ENCODE measurements at places on chromosomes 6 and 20.
A peak's percentile ranks its signal among the peaks of the same experiment; 100 is the strongest.

- DNase-seq: no peak
Measured at GRCh38 chr6:3745566-3746118, 5.9 kb downstream of the PXDC1 start.

GRCh38 chr6:170135461-170135820, 155.4 kb downstream of the DLL1 start:
- DNase-seq: no peak

DNA sequence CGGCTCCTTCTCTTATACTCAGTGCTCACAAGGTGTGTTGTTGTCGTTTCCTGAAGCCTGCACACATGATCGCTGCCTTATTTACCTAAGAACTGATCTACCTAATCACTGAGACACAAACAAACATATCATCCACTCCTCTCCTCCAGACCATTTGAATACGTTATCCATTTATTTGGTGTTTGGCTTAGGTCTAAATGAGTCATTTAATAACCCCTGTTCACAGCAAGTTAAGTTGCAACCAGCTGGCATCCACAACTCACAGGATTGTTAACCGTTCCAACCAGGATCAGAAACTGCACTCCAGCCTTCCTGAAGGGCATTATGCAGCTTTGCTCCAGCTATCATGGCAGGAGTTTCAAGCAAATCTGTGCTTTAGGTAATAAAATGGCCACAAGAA, 511.1 kb upstream of the MAP3K7 start:
- no peak for DNase-seq

GRCh38 chr6:1763404-1763803, 153.7 kb downstream of the FOXC1 start:
- no peak for DNase-seq

DNA sequence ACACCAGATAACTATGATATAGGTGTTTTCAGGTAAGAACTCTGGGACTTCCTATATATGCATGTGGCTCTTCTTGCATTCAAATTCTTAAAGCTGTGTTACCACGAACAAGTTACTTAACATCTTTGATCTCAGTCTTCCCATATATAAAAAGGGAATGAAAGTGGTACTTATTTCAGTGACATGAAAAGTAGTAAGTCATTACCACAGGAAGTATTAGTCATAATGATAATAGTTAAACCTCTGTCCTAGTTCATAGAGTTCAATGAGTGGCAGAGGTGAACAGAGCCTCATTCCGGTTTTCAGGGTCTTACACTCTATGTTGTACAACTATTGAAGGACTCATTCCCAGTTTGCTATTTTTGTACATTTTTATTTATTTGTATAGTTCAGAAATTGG, 237.0 kb downstream of the NKAIN2 start:
- no peak for DNase-seq

GRCh38 chr6:87184762-87185250, 29.4 kb downstream of the ZNF292 start:
- no peak for DNase-seq

DNA sequence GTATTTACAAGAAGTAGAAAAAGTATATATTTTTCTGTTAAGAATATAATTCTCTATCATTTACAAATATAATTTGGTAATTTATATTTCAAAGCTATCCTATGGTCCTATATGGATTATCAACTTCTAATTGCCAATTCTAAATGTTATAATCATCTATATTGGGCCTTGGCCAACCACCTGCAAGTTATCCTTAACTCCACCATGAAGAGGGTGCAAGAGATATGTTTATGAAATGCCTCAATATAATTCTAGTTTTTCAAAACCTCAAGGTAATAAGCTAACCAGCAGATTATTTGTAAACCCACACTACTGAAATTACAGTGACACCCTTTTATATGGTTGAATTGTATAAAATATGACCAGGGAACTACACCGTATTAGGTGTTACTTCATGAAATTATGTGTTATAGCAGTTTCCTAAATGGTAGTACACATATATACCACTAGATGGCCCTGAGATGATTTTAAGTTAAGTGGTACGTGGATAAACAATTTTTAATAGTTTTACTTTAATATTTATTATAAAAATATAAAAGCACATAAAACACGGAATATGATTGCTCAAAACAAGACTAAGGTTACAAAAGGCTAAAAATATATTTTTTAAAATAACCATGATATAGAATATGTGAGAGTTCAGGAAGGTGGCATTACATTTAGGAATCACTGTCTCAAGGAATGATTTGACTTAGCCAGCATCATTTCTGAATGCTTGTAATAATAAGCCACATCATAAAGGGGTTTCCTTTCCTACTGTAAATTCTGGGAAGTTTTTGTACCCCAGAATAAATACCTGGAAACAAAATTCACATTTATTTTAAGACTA, 9.8 kb upstream of the PNISR start:
- peak; percentile 13 for DNase-seq

- no peak for DNase-seq
Measured at GRCh38 chr6:148737806-148738205, 9.0 kb upstream of the UST start.

DNA sequence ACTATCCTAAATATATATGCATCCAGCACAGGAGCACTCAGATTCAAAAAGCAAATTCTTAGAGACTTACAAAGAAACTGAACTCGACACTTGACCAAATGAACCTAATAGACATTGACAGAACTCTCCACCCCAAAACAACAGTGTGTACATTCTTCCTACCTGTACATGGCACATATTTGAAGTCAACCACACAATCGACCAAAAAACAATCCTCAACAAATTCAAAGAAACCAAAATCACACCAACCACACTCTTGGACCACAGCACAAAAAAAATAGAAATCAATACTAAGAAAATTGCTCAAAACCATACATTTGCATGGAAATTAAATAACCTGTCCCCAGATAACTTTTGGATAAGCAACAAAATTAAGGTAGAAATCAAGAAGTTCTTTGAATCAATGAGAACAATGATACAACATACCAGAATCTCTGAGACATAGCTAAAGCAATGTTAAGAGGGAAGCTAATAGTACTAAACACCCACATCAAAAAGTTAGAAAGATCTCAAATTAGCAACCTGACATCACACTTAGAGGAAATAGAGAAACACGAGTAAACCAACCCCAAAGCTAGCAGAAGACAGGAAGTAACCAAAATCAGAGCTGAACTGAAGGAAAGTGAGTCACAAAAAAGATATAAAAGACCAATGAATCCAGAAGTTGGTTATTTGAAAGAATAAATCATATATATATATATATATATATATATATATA, 12.5 kb upstream of the TREM1 start:
- no peak for DNase-seq

DNA sequence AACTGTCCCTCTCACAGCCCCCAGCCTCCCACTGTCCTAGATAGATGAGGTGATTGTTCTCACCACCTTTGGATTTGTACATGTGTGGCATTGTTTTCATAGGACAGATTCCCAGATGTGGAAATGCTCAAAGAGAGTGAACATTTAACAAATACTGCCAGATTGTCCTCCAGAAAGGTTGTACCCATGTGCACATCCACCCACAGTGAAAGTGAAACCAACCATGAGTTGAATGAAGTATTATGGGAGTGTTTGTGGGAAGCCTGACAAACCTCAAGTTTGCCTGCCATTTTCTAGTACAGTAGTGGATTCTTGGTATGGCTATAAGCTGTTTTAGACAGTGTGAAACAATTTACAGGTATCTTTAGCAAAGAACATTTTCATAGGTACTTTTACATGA, 42.7 kb downstream of the ANKRD6 start:
- no peak for DNase-seq

- peak; percentile 99 for DNase-seq
Measured at GRCh38 chr6:134347885-134348805, 30.2 kb upstream of the SGK1 start.

DNA sequence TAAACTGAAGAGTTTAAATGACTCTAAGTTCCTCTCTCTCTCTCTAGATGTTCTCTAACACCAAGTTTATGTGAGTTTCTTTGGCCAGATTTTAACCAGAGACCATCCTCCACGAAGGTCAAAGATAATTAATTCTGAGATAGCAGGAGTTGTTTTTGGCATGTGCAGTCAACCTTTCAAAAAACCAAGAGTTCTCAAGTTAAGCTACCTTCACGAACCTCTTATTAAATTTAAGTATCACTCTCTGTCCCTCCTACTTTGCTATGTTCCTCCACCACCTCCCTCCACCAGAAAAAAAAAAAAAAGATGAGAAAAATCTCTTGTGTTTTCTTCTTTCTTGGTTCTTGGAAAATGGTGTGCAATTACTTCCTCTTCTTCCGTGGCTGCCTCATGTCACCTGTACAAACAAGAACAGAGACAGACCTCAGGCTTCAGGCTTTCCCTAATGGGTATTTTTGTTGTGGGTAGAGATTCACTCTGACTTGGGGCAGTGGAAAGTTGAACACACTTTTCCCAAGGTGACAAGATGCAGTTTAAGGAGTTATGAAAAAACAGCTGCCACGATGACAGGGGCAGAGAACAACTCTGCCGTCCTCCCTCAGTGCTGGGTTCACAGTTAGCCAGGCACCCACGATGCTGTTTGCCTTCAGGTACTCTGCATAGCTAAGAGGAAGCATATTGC, 64.3 kb downstream of the ADTRP start:
- DNase-seq: no peak

DNA sequence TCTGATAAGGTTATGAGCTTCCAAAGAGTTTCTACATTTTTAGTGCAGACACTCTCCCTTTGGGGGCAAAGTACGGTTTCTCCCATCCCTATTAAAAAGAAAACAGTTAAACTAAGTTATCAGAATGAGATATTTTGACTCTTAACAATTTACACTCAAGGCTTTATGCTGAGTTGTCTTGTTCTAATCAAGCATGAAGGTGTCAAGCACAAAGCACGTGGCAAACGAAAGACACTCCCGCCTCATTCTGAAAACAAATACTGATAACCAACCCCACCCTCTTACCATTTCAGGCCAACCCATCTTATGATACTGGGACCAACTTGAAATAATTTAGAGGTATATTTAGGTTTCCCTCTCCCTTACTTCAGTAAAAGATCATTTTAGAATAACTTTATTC, 24.3 kb downstream of the OR14J1 start:
- DNase-seq: no peak

GRCh38 chr20:61252601-61253263, 671 bp downstream of the CDH4 start:
- peak; percentile 6 for DNase-seq

DNA sequence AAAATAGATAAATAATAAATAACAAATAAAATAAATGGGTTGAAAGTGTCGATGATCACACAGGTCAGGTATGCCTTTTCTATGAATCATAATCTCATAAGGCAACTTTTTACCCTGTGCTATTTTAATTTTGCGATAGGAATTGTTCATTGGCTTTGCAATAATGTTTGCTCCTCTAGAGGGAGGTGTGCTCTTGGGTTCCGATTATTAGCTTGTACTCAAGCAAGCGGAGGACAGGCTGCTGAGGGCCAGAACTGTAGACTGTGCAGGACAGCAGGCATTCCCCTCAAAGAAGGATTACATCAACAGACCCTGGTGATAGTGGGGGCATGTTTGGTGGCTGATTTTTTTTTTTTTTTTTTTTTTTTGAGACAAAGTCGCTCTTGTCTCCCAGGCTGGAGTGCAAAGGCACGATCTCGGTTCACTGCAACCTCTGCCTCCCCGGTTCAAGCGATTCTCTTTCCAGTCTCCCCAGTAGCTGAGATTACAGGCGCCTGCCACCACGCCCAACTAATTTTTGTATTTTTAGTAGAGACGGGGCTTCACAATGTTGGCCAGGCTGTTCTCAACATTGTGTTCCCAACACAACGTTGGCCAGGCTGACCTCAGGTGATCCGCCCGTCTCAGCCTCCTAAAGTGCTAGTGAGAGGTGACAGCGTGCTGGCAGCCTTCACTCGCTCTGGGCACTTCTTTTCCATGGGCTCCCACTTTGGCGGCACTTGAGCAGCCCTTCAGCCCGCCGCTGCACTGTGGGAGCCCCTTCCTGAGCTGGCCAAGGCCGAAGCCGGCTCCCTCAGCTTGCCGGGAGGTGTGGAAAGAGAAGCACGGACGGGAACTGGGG, 35.6 kb downstream of the RIOK1 start:
- DNase-seq: no peak

DNA sequence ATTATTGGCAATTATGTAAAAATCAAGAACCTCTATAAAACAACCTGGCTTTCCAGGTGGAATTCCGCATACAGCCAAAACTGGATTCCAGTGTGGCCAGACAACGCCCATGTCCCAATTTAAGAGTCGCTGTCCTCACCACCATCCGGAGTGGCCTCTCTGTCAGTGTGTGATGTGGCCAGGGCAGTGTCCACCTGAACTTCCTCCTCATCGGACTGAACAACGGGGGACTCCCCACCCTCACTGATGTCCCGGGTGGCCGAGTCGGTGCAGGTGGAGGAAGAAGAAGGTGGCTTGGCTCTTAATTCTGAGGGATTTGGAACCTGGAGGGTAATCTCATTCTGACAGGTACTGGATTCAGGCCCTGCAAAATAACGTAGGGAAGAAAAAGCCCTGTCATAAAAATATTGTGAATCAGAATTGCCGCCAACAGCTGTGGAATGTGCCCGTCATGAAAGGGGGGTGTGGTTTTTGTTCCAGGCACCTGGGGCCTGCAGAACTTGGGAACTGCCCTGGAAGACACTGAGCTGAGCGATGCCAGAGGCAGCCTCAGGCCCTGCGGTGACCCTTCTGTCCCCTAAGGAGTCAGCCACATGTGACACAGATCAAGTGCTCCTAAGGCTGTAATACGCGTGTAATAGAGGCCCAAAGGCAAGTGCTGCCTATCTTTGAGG, 139.8 kb downstream of the DTNBP1 start:
- no peak for DNase-seq

- peak; percentile 76 for DNase-seq
Measured at GRCh38 chr6:25014791-25015560, 79.2 kb upstream of the RIPOR2 start.

GRCh38 chr6:16594849-16595248, 166.4 kb downstream of the ATXN1 start:
- no peak for DNase-seq

DNA sequence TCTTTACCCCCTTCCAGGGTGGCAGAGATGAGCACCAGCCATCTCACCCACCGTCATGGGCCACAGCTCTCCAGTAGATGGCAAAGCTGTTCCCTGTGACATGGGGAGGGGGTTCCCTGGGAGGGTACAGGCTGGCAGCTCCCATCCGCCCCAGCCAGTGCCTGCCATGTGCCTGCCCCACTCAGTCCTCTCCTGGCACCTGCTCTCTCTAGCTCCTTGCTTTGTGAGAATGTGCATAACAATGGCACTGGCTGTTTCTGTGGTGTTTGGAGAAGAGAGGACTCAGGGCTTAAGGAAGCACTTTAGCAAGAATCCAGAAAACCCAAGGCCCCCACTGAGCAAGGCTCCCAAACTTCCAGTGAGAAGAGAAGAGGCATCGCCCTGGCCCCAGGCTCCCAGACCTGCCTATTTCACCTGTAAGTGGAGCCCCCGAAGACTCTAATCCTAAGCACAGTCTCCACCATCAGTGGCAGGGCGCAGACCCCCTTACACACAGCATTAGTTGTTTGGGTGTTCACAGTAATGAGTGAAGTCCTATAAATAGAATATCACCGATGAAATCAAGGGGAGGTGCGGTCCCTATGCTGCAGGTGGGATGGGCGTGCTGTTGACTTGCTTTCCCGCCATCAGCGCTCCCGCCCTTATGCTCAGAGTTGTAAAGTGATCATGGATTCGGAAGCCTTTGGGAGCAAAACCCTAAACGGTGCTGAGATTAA, 110.2 kb downstream of the AGPAT4 start:
- DNase-seq: no peak

- no peak for DNase-seq
Measured at GRCh38 chr6:132494954-132495353, 18.0 kb downstream of the STX7 start.

Measured in stromal cell of bone marrow (primary cell).